ENCODE measurements at places on chromosomes 6 and 20.

GRCh38 chr6:21593927-21594415 lies 420 bp downstream of the SOX4 start:
- DNase-seq = no peak

- no peak for DNase-seq
These were observed 30.4 kb upstream of the PI16 start for GRCh38 chr6:36924131-36924530.

DNA sequence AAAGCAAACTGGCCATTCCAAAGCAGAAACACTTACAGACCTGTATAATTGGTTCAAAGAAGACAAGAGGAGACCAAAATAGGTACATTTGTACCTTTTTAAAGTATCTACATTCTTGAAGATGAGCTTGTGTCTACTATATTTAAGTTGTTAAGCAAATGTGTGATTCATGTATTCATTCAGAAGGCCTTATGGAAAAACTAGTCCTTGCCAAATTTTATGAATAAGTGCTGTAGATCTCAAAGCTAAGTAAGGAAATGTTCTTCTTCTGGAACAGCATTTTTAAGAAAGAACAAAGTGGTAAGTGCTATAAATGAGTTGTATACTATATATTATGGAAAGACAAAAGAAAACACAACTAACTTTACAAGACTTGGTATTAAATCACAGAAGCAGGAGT lies 22.2 kb upstream of the HEY2 start:
- DNase-seq = no peak

- no peak for DNase-seq
These were observed 211.0 kb downstream of the FOXC1 start for GRCh38 chr6:1820714-1821113.

GRCh38 chr6:74447013-74447412 lies 751.0 kb downstream of the CD109 start:
- DNase-seq = no peak

DNA sequence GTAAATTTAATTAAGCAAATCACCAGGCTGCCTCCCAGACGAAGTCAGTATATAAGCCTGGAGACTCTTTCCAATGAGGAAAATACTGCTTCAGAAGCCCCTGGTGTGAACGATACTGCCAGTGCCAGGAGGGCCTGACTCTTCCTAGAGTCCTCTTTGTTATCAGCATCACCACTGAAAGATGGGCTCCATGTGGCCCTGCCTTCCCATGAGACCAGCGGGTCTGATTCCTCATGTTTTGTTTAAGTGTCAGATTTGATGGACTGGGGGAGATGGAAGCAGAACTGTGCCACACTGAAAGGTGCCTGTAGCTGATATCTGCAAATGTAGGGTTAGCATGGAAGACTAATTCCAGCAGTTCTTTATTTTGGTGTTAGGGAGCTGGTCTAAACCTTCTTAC lies 7.9 kb downstream of the NQO2 start:
- DNase-seq = no peak

- DNase-seq = no peak
These were observed 7.5 kb downstream of the BCAS1 start for GRCh38 chr20:54062812-54063280.

GRCh38 chr6:4506223-4506622 lies 270.0 kb upstream of the CDYL start:
- no peak for DNase-seq

DNA sequence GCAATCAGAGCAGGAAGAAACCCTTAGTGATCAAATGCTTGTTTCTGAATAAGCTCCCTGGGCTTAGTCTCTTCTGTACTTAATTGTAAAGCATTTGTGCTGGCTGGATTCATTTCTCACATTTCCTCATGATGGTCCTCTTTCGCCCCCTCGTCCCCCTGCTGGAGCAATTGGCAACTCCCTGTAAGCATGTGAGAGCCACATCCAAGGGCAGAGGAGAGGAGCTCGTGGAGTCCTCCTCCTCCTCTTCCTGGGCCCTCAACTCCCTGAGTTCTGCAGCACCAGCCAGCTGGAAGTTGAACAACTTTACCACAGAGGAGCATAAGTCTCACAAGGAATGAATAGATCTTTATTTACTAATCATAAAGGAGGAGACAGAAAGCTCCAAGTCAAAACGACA lies 12.6 kb downstream of the ANKEF1 start:
- no peak for DNase-seq

DNA sequence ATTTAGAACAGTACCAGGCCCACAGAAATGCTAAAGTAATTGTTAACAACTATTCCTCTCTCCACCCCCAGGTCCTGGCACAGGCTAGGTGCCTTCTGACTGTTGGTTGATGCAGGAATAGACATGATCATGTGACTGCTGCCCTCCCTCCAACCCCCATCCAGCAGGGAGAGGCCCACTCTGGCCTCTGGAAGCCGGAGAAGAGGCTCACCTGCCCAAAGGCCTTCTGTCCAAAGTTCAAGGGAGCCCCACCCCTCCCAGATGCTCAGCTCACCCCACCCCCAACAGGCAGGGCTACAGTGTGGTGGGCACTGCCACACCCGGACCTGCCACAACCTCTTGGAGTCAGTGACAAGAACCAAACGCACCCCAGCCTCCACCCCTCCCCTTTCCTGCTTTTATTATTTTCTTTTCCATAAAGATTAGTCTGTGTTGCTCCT lies 26.9 kb upstream of the FOXP4 start:
- no peak for DNase-seq

- DNase-seq = no peak
These were observed 954.0 kb upstream of the MAN1A1 start for GRCh38 chr6:120303527-120303926.

GRCh38 chr6:7108196-7108963 lies 619 bp downstream of the RREB1 start:
- peak; percentile 65 for DNase-seq

- no peak for DNase-seq
These were observed 181.2 kb downstream of the TBXT start for GRCh38 chr6:165986311-165986913.

DNA sequence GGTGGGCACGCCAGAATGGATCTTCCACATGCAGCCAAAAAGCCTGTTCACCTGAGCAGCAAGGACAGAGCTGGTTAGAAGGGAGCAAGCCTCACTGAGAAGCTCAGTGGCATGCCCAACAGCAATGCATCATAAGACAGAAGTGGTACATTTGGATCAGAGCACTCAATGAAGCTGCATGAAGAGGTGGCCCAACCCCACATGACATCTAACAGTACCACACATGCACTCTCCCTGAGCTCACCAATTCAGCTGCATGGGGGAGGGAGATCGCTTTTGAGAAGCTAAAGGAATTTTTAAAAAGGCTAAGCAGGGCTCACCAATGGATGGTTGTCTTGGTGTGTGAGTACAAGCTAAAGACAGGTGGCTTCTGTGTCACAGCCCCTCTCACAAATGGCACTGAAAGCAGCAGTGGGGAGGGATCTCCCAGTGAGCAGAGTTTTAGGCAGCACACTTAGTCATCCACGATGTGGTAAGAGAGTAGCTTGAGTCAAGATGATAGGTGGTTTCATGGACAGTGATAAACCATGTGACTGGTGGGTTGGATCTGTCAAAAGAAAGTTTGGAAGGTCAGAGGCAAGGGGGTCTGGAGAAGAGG lies 166.6 kb upstream of the TAB2 start:
- DNase-seq = peak; percentile 58

- DNase-seq = no peak
These were observed 291.4 kb downstream of the CENPW start for GRCh38 chr6:126631363-126631762.

DNA sequence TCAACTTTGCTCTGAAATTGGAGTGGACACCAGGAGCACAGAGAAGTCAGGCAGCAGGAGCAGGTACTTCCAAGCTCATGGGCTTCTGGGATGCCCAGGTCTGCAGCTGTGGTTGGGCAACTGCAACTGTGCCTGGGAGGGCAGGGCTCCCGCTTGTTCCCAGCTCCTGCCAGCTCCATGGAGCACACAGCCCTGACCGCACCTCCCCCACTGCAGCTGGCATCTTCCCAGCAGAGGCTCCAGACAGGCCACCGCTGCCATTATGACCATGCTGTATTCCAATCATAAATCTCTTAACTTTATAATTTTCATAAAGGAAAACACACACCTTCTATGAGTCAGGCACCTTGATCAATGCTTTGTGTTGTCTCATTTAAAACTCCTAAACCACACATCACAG lies 36.9 kb downstream of the STK38 start:
- no peak for DNase-seq

- DNase-seq = no peak
These were observed 79.4 kb downstream of the GFRA4 start for GRCh38 chr20:3583765-3584164.

GRCh38 chr6:44642870-44643522 lies 255.5 kb downstream of the CDC5L start:
- peak; percentile 77 for DNase-seq

DNA sequence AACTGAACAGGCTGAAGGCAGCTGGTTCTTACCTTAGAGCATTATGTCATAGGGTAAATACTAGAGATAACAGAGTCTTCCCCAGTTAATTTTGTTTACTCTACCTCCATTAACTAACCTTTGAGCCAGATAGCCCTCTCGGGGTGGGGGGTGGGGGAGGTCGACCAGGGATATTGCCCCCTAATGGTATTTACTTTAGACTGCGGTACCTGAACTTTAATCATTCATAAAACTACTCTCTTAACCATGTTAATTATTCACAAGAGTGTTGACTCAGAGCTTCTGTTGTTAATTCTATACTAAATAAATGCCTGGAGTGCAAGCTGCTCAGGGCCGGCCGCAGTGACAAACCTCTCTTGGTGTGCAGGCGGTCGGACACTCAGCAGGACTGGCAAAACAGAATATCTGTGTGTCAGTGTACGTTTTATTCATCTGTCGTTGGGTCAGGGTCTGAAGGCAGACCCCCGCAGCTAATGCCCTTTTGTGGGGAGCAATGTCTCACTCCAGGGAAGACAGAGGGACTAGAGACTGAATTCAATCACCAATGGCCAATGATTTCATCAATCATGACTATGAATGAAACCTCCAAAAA lies 152.4 kb upstream of the COL21A1 start:
- DNase-seq = no peak

Measured in stimulated activated CD8-positive, alpha-beta memory T cell treated with anti-CD3 and anti-CD28 coated beads, Interleukin-4, amount 100 ng/mL, for 48 hours (primary cell).